Activated CD8-positive, alpha-beta T cell treated with anti-CD3 and anti-CD28 coated beads for 36 hours (primary cell): ENCODE measurements at places on chromosomes 5 and 9. TPM values are rescaled to one million over a fixed set of nuclear protein-coding genes. Genes with fewer than 3 reads are reported as not detected.

The NDST1 gene
- 3.3 TPM for total RNA-seq

The FAM114A2 gene
- 25.6 TPM for total RNA-seq

DNA sequence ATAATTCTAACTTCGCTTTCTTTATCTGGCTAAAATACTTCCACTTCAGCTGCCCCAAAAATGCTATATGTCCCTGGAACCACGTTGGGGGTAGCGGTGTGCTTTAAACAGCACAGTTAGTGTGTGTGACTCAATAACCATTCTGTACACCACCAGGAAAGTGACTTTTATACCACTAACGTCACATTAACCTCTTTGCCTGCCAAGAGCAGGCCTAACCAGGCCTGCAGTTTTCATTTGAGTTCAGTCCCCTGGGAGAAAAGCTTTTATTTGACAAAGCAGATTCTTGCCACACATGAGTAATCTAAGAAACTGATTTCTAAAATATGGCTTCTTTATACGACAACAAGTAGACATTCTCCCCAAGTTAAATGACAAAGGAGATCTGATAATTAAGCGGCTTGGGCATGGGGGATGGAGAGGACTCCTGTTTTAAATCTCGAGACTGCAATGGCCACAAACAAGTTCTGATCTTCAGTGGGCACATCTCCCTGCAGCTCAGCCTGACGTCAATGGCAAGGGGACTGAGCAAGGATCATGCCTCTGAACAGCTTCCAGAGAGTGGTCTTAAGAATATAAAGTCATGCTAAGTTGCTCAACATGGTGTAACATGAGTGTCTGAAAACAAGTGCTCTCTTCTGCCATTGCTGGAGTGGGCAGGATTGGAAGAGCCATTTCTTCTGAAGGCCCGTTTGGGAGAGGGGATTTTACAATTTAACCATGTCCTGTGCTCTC is 91.8 kb downstream of the GLIS3 start:
- H3K4me3 ChIP-seq, result no peak overlapping the region
- H3K27ac ChIP-seq, result no peak overlapping the region
- no peaks in the 10 kb centered on the region for H3K27me3 ChIP-seq
- no peaks in the 10 kb centered on the region for H3K36me3 ChIP-seq
- DNase-seq, result no peak

GRCh38 chr9:123776708-123777537 is 153.0 kb downstream of the DENND1A start:
- H3K27ac ChIP-seq, result no peak overlapping the region
- H3K4me3 ChIP-seq, result no peak overlapping the region
- no peaks in the 10 kb centered on the region for H3K27me3 ChIP-seq
